ENCODE measurements at places on chromosomes 1 and 21. TPM values are rescaled to one million over a fixed set of nuclear protein-coding genes. Genes with fewer than 3 reads are reported as not detected.
A peak's percentile ranks its signal among the peaks of the same experiment; 100 is the strongest.

Gene PEA15
- 69.1 TPM for total RNA-seq

- H3K27ac ChIP-seq = no peak overlapping the region
- H3K36me3 ChIP-seq = no peaks in the 10 kb centered on the region
- DNase-seq = no peak
- H3K4me1 ChIP-seq = no peaks in the 10 kb centered on the region
- no peaks in the 10 kb centered on the region for H3K27me3 ChIP-seq
Observed at GRCh38 chr1:222415441-222415840, 132.5 kb downstream of the HHIPL2 start.

DNA sequence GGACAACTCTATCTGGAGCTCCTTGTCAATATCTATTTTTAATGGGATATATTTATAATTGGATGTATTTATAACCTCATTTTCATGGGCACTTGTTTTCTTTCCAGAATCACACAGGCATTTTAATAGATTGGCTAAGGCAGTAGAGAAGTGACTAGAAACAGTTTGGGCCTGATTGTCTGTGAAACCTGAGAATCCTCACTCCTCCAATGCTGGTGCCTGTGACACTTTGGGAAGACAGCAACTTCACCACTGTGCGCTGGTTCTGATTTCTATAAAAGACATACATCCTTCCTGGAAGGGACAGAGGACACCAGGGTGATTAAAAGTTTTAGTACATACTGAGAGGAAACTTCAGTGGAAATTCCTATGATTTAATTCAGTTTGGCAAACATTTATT, 39.6 kb upstream of the RXRG start:
- no peak for DNase-seq
- no peaks in the 10 kb centered on the region for H3K4me1 ChIP-seq
- H3K27me3 ChIP-seq = no peaks in the 10 kb centered on the region
- H3K4me3 ChIP-seq = no peak overlapping the region
- H3K27ac ChIP-seq = no peak overlapping the region

- no peak overlapping the region for H3K27ac ChIP-seq
- no peaks in the 10 kb centered on the region for H3K4me1 ChIP-seq
- no peaks in the 10 kb centered on the region for H3K36me3 ChIP-seq
- no peaks in the 10 kb centered on the region for H3K27me3 ChIP-seq
- no peak overlapping the region for H3K4me3 ChIP-seq
Observed at GRCh38 chr1:115189814-115190539, 100.7 kb upstream of the TSPAN2 start.

- H3K4me3 ChIP-seq = no peak overlapping the region
- no peaks in the 10 kb centered on the region for H3K27me3 ChIP-seq
- peaks cover 32% of the 10 kb centered on the region for H3K4me1 ChIP-seq
- peak overlapping the region; percentile 26 for H3K27ac ChIP-seq
- no peaks in the 10 kb centered on the region for H3K36me3 ChIP-seq
Observed at GRCh38 chr1:61453111-61453961, 271.6 kb downstream of the TM2D1 start.

DNA sequence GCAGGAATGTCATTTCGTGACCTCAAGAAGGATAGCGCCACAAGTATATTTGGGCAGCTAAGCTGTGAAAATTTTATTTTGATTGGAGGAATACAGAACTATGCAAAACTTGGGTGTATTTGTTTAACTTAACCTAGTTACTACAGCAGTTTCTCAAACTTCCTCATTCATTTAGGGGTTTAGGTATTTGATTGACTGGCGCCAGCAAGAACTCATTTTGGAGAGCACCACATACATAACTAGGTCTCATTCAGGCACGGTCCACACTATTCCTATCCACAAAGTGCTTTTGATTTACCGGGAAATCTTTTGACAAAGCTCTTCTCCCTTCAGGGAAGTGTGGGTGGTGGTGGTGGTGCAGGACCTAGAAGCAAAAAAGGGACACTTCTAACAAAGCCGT, 155.1 kb upstream of the NRIP1 start:
- no peaks in the 10 kb centered on the region for H3K27me3 ChIP-seq
- no peaks in the 10 kb centered on the region for H3K4me1 ChIP-seq
- H3K4me3 ChIP-seq = no peak overlapping the region
- no peak for DNase-seq

- no peak overlapping the region for H3K27ac ChIP-seq
- H3K27me3 ChIP-seq = no peaks in the 10 kb centered on the region
- no peak for DNase-seq
- peaks cover 42% of the 10 kb centered on the region for H3K4me1 ChIP-seq
Observed at GRCh38 chr1:31790140-31790539, 25.7 kb downstream of the SPOCD1 start.

DNA sequence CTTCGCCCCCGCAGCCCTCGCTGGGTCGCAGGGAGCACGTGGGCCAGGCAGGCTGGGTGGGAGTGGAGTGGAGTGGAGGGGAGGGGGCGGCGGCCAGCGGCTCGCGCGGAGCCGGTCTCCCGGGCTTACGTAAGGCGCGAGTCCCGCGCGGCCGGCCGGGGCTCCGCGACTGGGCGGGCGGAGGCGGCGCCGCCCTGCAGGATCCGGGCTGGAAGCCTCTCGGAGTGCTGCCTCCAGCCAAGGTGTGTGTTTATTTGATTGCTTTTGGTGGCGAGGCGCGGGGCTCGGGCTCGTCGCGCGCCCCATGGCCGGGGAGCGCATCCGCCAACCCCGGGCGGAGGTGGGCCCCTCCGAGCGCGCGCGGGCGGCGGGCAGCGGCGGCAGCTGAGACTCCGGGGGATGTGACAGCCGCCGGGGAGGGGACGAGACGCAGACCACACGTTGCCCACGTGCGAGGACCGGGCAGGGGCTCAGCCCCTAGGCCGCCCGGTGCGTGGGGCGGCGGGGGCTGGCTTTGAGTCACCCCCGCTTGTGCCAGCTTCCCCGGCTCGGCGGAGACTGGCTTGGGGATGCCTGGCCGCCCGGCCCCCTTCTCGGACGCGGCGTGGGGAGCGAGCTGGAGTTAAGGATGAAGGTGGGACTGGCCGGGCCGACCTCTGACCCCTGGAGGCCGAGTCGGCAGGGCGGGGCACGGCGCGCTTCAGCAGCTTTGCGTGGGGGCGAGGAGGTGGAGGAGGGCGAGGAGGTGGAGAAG, 402 bp upstream of the AK4 start:
- no peaks in the 10 kb centered on the region for H3K4me1 ChIP-seq
- no peak overlapping the region for H3K4me3 ChIP-seq
- H3K27ac ChIP-seq = no peak overlapping the region
- H3K36me3 ChIP-seq = no peaks in the 10 kb centered on the region
- no peak for DNase-seq
- H3K27me3 ChIP-seq = no peaks in the 10 kb centered on the region

Gene OR10R2
- not detected for total RNA-seq

- no peaks in the 10 kb centered on the region for H3K36me3 ChIP-seq
- no peak overlapping the region for H3K4me3 ChIP-seq
Observed at GRCh38 chr1:220342853-220343252, 70.6 kb upstream of the RAB3GAP2 start.

GRCh38 chr1:150168960-150169601, 19.4 kb downstream of the PLEKHO1 start:
- H3K4me1 ChIP-seq = peaks cover 5% of the 10 kb centered on the region
- no peak overlapping the region for H3K4me3 ChIP-seq
- H3K27me3 ChIP-seq = no peaks in the 10 kb centered on the region
- peak; percentile 71 for DNase-seq

DNA sequence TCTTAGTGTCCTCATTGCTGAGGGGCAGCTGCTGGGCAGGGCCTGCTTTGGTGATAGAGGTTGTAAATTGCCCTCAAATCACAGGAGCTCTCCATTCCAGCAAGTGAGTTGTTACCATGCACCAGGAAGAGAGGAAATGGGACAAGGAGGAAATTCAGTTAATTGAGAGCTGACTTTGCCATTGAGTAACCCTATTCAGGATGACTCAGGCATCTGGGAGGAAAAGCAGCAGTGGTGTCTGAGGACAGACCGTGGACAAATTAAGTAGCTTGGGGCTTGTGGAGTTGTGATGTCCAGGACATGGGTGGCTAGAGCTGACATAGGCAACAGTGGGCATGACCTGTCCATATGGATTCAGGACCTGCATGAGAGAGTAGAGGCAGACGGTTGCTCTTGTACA, 5.9 kb downstream of the ARHGEF10L start:
- no peaks in the 10 kb centered on the region for H3K36me3 ChIP-seq
- DNase-seq = no peak
- no peak overlapping the region for H3K4me3 ChIP-seq
- H3K27me3 ChIP-seq = no peaks in the 10 kb centered on the region
- no peaks in the 10 kb centered on the region for H3K4me1 ChIP-seq

DNA sequence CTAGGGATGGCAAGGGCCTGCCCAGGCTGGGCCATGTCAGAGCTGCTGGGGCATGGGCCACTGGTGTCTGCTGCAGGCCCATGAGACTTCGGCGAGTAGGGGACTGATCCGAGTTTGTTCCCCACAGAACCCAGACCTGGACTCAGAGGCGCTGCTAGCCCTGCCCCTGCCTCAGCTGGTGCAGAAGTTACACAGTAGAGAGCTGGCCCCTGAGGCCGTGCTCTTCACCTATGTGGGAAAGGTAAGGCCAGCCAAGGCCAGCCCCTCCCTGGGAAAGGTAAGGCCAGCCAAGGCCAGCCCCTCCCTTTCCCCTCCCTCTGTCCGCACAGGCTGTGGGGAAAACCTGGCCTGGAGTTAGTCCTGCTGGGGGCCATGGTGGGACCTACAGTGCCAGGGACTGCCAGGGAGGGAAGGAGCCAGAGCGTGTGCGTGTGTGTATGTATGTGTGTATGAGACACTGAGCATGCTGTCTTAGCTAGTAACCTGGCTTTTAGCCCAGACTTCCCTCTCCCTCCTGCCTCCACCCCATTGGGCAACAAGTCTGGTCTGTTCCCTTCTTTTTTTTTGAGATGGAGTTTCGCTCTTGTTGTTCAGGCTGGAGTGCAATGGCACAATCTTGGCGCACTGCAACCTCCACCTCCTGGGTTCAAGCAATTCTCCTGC, 8.0 kb downstream of the FAAH start:
- H3K27ac ChIP-seq = no peak overlapping the region
- H3K4me1 ChIP-seq = no peaks in the 10 kb centered on the region
- no peaks in the 10 kb centered on the region for H3K36me3 ChIP-seq

GRCh38 chr1:195173753-195174152, 1434.5 kb downstream of the KCNT2 start:
- no peaks in the 10 kb centered on the region for H3K36me3 ChIP-seq
- no peak overlapping the region for H3K27ac ChIP-seq
- DNase-seq = no peak
- H3K4me3 ChIP-seq = no peak overlapping the region
- H3K4me1 ChIP-seq = no peaks in the 10 kb centered on the region

Gene ADAMTSL4
- not detected for total RNA-seq

GRCh38 chr1:26045722-26046245, at the start of gene SLC30A2:
SLC30A2 (minus strand) TSS chr1:26046118; CDS start chr1:26045896, 222 bp downstream.
- no peaks in the 10 kb centered on the region for H3K36me3 ChIP-seq
- no peaks in the 10 kb centered on the region for H3K27me3 ChIP-seq
- DNase-seq = no peak
- H3K4me3 ChIP-seq = no peak within 1 kb of the TSS

- no peak for DNase-seq
- H3K27ac ChIP-seq = no peak overlapping the region
- H3K4me1 ChIP-seq = no peaks in the 10 kb centered on the region
- no peak overlapping the region for H3K4me3 ChIP-seq
- no peaks in the 10 kb centered on the region for H3K36me3 ChIP-seq
Observed at GRCh38 chr1:39196244-39197215, 8.0 kb upstream of the MACF1 start.

GRCh38 chr1:61370913-61371279, 288.5 kb downstream of the NFIA start:
- H3K27ac ChIP-seq = no peak overlapping the region
- H3K36me3 ChIP-seq = 0 out of 2 replicates have a peak, but pooled peaks cover 3% of the 10 kb centered on the region
- H3K4me1 ChIP-seq = no peaks in the 10 kb centered on the region
- no peak overlapping the region for H3K4me3 ChIP-seq
- no peak for DNase-seq

DNA sequence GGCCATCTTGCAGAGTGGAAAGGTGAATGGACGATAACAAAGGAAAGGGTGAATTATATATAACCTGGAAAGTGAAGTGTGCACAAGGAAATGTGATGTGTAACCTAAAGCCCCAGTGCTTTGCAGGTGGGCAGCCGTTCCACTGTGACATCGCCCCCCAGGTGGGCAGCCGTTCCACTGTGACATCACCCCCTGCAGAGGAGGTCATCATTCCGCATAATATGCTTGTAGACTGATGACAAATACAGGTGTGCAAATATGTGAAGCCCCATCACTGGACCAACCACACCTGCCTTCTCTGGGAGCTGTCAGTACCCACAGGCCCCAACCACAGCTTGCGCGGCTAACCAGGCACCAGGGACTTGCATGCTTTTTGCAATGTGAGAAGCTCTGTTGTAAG, 4.7 kb upstream of the ZNF496 start:
- no peak for DNase-seq
- H3K27ac ChIP-seq = no peak overlapping the region
- H3K27me3 ChIP-seq = no peaks in the 10 kb centered on the region

Gene FAM229A
- total RNA-seq = 3.1 TPM

GRCh38 chr21:14241297-14241696, 25.3 kb downstream of the RBM11 start:
- no peak overlapping the region for H3K4me3 ChIP-seq
- no peak overlapping the region for H3K27ac ChIP-seq

Gene CENPF
- 44.0 TPM for total RNA-seq

Gene CFHR2
- total RNA-seq = not detected

DNA sequence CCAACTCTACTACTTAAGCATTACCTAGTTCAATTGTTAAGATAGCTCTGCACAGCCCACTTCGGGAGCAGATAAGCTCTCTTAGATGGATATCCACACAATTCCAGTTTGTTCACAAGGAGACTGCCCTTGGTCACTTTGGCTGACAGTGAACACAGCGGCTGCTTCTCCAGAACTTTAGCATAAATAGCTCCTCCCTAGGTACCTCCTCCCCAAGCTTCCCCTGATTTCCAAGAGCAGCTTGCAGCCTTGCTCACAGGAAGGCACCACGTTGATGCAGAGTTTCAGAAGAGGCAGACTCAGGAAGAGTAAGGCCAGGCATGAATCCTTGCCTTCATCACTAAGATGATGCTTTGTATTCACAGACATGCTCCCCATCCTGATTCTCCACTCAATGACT, 24.7 kb downstream of the TFF3 start:
- peaks cover 4% of the 10 kb centered on the region for H3K27me3 ChIP-seq
- H3K4me1 ChIP-seq = peaks cover 29% of the 10 kb centered on the region
- DNase-seq = no peak
- H3K27ac ChIP-seq = no peak overlapping the region
- H3K36me3 ChIP-seq = no peaks in the 10 kb centered on the region

GRCh38 chr1:85991261-85991660, 165.3 kb downstream of the COL24A1 start:
- no peak overlapping the region for H3K27ac ChIP-seq
- no peak overlapping the region for H3K4me3 ChIP-seq
- H3K36me3 ChIP-seq = no peaks in the 10 kb centered on the region
- no peak for DNase-seq
- peaks cover 16% of the 10 kb centered on the region for H3K4me1 ChIP-seq
- H3K27me3 ChIP-seq = no peaks in the 10 kb centered on the region

GRCh38 chr1:186828611-186829454, at the start of gene PLA2G4A:
PLA2G4A (plus strand) TSS chr1:186828949; CDS start chr1:186854355, 25,406 bp downstream.
- H3K27me3 ChIP-seq = no peaks in the 10 kb centered on the region
- no peak within 1 kb of the TSS for H3K4me3 ChIP-seq
- H3K4me1 ChIP-seq = no peaks in the 10 kb centered on the region
- no peaks in the 10 kb centered on the region for H3K36me3 ChIP-seq
- H3K27ac ChIP-seq = no peak within 1 kb of the TSS
- DNase-seq = no peak

Data from Karpas-422 (cell line).